ENCODE measurements at places on chromosomes 16 and 17. TPM values are rescaled to one million over a fixed set of nuclear protein-coding genes. Genes with fewer than 3 reads are reported as not detected.
A peak's percentile ranks its signal among the peaks of the same experiment; 100 is the strongest.

The IRX3 gene
- total RNA-seq, result not detected

DNA sequence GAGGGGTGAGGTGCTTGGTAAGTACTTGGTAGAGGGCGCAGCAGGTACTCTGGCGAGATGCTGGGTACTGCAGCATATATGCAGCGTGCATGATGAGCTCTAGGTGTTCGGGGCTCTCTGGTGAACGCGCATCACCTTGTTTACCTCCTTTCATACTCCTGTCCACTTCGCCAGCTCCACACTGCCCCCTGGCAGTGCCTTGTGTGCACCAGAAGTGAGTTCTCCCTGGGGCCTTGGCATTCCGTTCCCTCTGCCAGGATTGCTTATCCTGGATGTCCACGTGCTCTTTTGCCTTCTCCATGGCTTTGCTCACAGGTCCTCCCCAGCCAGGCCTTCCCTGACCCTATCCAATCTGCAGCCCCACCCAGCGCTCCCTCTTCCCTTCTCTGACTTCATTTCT, 154.2 kb downstream of the MRM1 start:
- peak; percentile 94 for DNase-seq

The ENDOV gene
- 25.8 TPM for total RNA-seq

GRCh38 chr16:66695471-66695934, 1.0 kb downstream of the CMTM4 start:
- DNase-seq, result no peak

GRCh38 chr16:28839004-28839639, 7.0 kb downstream of the TUFM start:
- no peak for DNase-seq

- DNase-seq, result no peak
Observed at GRCh38 chr17:83098241-83099085, 19.1 kb downstream of the METRNL start.

DNA sequence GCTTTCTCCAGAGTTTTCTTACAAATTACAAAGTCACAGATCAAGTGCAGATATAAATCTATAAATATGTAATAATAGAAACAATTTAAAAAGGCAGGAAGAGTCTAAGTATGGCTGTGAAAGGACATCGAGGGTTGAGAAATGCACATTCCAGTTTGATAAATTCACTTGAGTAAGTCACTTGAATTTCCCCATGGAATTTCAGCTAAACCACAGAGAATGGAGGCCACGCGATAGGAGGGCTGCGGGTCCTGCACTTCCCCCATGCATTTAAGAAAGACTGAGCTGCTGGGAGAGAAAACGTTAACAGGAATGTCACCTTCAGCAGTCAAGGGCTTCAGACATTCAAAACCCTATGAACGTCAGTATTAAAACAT, 6.1 kb upstream of the MXRA7 start:
- DNase-seq, result no peak

DNA sequence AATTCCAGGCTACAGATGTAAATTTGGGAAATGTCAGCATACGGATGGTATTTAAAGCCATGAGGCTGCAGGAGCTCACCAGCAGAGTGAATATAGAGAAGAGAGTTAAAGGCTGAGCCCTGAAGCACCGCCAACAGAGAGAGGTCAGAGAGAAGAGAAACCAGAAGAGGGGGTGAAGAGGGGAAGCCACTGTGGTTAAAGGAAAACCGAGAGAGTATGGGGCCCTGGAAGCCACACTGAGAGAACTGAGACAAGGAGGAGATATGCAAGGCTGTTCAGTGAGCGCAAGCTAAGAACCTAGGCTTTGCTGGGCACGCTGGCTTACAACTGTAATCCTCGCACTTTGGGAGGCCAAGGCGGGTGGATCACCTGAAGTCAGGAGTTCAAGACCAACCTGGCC, 24.6 kb downstream of the COPRS start:
- DNase-seq, result no peak

The ST6GALNAC2 gene
- total RNA-seq, result 1.0 TPM

DNA sequence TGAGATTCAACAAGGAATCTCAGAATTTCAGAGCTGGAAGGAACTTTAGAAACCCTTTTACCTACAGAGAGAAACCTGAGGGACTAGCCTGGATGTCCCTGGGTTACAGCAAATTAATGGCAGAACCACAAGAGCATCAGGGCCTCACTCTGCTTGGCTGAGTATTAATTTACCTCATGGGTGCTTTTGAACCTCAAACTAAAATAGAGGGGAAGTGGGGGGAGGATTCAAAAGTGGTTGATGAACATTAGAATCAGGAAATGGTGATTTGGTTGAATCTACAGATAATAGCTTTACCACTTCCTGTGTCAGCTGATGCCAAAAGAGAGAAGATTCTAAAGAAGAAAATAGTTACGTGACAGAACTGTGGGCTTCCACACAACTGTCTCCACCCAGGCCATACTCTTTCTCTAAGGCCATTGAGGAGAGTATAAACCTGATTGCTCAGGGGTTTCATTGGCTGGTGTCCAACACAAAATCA, 11.3 kb upstream of the SKAP1 start:
- no peak for DNase-seq
